CD4-positive, alpha-beta T cell treated with Interleukin-2 at 100 ng/mL for 4 hours (primary cell): ENCODE measurements at places on chromosomes 13 and 19.
A peak's percentile ranks its signal among the peaks of the same experiment; 100 is the strongest.

DNA sequence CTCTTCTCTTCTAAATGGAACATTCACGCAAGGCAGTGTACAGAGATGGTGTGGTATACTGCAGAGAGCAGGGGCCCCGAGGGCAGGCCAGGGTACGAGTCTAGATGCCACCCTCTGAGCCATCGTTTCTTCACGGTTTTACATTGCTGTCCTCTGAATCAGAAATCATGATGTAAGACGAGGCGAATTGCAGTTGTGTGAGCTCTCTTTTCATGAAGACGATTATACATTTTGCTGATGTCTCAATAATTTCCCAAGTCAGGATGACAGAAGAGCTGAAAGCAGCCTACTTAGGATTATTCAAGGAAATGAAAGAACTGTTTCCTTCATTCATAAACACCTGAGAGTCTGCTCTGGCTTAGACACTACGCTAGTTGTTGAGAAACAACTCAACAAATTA is 93.8 kb upstream of the RNF113B start:
- no peak for DNase-seq

DNA sequence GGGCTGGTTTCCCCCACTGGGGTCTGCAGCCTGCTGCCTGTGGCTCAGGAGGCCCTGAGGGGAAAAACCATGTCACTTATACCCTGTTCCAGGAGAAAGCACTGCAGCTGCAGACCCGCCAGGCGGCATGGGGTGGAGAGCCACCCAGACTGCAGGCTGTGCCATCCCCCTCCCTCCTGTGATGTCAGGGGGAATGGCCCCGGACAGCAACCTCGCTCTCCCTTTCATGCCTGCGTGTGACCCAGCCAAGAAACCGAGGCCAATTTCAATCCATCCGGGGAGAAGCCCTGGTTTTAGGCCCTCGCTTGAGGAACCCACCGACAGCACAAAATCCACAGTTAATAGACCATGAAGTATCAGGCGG is 37.2 kb upstream of the MATK start:
- DNase-seq, result no peak

DNA sequence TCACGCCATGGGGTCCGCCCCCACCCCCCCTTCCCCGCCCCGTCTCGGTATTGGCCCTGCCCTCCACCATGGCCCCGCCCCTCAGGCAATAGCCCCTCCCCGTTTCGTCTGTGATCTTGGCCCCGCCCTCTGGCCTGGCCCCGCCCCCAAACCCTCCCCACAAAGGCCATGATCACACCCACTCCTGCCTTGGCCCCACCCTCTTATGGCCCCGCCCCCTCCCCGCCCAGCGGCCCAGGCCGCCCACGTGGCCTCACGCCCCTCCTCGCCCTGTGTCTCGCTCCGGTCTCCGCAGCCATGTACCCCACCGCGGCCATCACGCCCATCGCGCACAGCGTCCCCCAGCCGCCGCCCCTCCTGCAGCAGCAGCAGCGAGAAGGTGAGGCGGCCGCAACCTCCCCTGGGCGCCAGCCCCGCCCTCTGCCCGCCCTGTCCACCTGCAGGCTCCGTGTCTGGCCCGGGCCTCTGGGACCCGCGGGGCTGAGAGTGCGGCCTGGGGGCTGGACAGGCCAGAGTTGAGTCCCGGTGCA is 61.3 kb downstream of the CELF5 start:
- DNase-seq, result peak; percentile 2

DNA sequence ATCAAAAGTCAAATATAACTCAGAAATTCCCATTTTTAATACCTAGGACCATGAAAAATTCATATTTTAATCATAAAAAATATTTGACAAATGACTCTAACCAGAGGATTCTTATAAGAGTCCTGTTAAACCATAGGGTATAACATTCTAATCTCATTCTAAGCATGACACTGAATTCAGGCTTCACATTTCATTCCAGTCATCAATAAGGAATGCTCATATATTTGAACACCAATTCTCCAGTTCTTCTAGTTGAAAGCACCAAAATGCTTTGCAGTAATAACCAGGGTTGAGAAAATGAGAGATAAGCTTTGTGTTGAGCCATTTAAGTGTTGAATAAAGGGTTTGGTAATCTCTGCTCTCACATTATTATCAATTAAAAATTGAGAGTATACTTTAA is 147.5 kb downstream of the VWA8 start:
- DNase-seq, result no peak

GRCh38 chr19:29526730-29527499 is 1.1 kb downstream of the VSTM2B start:
- DNase-seq, result no peak

- DNase-seq, result no peak
These were observed 228.5 kb downstream of the NDFIP2 start for GRCh38 chr13:79709471-79709870.

DNA sequence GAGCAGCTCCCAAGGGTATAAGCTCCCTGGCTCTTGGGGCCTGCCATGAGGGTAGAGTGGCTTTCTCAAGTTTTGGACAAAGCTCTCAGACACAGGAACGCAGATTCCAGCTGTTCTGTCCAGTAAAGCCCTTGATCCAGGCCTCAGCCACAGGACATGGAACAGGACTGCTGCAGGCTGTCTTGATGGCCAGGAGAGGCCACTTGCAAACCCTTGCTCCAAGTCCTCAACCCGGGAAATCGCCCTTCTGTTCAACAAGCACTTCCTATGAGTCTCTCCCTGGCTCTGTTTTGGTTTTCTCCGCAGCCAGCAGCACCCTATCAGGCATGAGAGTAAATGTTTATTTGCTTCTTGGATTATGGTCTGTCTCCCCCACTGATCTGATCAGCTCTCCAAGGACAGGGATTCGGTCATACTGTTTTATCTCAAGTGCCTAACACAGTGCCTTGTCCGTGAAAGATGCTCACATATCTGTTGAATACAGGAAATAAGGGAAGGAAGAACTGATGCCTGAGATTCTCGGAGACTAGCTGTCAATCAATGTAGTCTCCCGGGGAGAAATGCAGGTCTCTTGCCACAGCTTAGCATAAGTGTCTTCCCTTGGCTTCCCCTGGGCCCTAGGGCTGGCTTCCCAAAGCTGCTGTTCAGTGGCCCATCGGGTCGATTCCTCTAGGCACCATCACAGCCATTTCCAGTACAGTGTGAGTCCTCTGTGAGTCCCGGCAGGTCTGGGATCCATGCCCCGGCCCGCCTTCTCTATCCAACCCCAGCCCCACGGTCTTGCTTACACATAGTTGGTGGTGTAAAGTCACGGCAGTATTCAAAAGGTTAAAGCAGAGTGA is 90.8 kb downstream of the TSHZ3 start:
- DNase-seq, result no peak
